ENCODE measurements at places on chromosomes 3 and 15.
A peak's percentile ranks its signal among the peaks of the same experiment; 100 is the strongest.

DNA sequence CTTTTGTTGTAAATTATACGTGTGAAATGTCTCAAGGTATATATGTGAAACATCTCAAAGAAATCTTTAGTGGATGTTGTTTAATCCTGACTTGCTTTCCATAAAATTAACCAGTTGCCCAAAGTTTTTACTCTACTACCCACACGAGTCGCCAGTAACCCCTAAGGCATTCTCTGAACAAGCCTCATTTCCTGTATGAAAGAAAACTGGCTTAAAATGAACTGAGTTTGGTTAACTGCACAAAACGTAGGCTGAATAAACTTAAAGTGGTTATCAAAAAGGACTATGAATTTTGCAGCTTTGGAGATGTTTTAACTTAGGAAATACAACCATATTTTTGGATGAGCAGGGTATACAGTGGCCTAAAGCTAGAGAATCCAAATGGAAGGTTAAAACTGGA is 2.7 kb upstream of the APPL1 start:
- DNase-seq = no peak

- DNase-seq = no peak
Measured at GRCh38 chr15:51818150-51818549, 11.3 kb upstream of the TMOD3 start.

DNA sequence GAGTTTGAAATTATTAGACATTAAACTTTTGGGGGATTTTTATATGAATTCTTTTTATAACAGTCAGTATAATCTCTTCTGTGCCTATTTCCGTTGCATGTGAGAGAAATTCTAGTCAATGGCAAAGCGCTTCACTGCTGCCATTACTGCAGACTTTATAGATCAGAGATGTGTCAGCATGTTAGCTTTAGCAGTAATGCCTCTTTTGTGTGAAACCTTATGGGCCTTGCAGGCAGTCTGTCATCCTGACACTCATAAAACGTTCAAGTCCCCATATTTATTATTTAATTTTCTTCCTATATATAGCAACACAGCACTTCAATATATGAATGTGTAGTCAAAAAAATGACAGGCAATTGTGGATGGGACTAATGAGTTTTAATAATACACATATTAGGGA is 191.0 kb downstream of the NLGN1 start:
- no peak for DNase-seq

DNA sequence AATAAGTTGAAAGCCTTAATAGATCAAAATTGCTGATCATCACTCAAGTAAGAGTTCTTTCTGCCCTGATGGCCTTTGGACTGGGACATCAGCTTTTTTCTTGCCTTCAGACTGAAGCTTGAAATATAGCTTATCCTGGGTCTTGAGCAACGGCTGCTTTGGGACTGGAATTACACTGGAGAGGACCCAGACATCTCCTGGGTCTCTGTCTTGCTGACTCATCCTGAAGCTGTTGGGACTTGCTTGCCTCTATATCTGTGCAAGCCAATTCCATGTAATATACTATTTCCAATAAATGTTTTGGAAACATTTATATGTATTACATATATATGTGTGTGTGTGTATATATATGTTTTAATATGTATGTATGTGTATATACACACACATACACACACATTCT is 260.2 kb downstream of the PDZRN3 start:
- DNase-seq = no peak

DNA sequence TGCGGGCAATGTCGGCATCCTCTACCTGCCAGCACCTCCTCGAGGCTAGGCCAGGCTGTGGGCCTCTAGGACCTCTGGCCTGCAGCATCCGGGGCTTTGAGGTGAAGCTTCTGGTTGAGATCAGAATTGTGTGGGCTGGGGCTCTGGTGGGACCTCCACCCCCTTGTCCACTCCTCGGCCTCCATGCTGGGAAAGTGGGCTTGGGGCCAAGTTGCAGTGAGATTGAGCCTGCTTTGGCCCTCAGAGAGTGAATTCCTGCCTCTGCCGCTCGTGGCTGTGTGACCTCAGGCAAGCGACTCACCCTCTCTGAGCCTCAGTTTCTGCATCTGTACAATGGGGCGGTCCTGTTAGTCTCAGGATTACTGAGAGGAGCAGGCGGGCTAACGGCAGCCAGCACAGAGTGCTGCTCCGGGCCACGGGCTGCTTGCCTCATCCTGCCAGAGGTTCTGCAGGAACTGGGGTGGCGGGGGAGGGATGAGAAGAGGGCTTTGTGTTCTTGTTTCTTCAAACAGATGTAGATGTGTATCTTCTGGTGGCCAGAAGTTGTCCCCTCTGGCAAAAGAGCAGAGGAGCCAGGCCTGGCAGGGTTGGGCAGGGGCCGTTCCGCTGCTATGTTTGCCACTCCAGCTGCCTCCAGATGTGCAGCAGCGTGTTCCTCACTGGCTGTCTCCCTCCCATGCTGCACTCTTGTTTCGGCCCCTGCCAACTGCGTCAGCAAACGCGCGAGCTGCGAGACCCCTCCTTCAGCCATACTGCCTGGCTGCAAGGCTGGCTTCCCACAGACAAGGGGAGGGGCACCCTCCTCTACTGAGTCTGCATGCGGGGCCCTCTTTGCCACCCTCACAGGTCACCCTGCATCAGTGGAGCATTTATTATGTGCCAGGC is 33.7 kb downstream of the FBLN2 start:
- no peak for DNase-seq

GRCh38 chr15:20356444-20356910 is 185.1 kb downstream of the GOLGA6L6 start:
- peak; percentile 57 for DNase-seq

GRCh38 chr15:81000144-81000623 is 539 bp upstream of the TLNRD1 start:
- DNase-seq = no peak

- DNase-seq = no peak
Measured at GRCh38 chr15:67753891-67754290, 71.4 kb upstream of the SKOR1 start.

DNA sequence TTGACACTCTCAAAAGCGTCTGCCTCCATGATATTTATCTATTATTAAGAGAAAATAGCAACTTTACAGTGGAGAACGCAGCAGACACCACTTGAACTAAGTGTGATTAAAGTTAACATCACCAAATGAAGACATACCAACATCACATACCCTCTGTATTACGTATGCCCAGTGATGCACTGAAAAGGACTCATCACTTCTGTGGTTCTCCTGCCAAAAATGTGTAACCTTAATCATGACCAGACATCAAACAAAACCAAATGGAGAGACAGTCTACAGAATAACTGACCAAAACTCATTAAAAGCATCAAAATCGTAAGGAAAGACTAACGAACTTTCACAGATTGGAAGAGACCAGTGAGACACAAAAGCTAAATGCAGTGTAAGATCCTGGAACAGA is 103.2 kb downstream of the PPP2R3A start:
- no peak for DNase-seq

DNA sequence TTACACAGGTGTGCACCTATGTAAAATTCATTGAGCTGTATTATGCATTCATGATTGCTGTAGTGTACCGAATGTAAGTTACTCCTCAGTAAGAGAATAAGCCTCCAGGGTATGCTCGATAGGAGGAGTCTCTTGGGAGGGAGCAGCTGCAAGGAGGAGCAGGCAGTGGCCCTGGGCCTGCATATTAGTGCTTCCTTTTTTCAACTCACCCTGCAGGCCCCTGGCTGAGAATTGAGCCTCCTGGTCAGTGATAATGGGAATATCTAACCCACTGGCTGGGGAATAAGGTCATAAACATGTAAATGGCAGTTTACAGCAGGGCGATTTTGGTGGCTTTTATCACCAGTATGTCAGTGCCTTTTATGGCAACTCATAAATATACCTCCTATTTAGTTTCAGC is 21.7 kb upstream of the SFMBT1 start:
- DNase-seq = no peak

DNA sequence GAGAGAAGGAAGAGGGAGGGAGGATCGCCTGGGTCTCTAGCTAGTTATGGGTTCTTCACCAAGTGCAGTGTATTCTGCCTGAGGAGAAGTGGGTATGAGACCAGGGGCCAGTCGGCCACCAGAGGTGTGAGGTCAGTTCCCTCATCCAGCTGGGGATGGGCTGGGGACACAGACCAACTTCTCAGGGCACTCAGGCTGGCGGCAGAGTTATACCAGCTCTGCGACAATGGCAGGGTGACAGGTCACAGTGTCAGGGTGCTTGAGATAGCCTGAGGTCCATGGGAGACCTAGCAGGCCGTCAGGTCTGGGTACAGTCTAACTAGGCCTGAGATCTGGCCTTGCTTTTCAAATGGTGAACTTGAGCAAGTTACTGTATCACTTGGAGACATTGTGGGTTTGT is 31.4 kb upstream of the PLXNA1 start:
- DNase-seq = no peak

DNA sequence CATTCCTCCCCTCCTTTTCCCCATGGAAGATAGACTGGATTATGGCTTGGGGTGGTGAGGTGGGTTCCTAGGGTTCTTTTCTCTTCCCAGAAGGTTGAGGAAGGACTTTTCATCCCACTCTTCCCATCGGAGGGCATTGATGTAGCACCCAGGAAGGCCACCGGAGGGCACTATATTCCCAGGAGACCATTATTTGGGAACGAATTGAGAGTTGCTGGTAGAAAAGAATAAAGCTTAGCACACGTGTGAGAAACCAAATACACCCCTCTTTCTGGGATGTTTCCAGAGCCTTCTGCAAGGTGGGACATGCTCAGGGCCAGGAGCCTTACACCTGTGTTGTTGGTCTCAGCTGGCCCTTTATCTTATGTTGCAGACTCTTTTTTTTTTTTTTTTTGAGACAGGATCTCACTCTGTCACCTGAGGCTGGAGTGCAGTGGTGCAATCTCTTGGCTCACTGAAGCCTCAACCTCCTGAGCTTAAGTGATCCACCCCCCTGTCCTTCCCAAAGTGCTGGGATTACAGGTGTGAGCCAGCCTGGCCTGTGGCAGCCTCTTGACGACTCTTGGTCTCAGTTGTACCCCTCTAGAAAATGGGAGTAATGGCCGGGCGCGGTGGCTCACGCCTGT is 6.3 kb upstream of the CDC25A start:
- DNase-seq = peak; percentile 32

DNA sequence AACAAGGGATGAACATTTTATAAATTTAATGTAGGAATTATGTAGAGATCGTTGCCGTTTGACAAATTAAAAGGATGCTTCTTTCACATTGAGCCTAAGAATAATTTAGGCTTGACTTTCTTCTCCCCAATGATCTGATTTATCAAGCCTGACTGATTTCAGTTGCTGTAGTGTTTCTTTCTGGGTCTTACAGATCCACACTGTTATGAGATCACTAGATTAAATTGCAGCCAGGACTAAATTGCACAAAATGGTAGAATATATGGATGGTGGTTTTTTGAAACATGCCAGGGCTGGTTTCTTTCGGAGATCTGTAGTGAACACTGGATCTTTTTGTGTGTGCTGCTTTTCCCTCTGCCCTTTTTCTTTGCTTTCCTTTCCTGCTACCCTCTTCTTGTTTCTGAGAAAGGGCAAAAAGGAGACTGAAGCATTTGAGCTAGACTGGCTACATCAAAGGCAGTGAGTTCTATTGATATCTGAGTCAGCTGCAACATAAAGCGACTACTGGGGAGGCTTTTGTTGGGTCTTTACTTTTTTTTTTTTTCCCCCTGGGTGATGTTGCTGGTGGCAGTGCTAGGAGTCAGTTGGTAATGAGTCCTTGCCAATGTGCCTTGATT is 83.0 kb downstream of the AKAP13 start:
- no peak for DNase-seq

GRCh38 chr15:89116404-89116803 is 28.1 kb downstream of the ABHD2 start:
- no peak for DNase-seq

GRCh38 chr15:55685286-55685685 is 57.7 kb downstream of the PRTG start:
- DNase-seq = no peak

DNA sequence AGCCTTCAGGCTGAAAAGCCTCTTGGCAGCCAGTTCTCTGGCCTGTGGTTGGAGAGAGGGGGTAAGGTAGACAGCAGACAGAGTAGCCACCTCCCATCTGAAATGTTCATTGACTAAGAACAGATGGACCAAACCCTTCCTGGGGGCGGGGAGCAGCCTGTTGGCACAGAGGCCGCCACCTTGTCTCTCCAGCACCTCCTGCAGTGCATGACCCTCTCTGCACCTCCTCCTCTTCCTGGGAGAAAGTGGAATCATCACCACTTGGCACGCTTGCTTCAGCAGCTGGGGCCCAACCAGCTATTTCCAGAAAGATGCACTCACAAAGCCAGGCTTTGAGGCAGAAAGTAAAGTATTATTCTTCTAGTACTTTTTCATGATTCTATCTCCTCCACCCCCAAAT is 313.4 kb upstream of the CHRM5 start:
- no peak for DNase-seq

DNA sequence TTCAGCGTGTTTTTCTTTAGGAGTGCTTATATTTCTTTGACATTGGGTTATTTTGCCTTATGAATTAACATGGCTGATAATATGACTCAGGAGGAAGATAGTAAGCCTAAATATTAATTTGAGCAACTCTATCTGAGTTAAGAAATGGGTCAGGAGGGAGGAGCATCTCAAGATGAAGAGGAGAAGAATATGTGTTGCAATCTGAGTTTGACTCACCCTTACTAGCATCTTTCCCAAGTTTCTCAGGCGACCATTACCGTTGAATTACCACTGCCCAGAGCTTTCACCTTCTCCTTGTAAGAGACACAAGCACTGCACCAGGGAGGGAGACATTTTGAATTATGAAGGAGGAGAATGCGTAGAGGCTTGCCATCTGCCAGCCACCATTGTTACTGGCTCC is 138.3 kb upstream of the MYRIP start:
- DNase-seq = no peak

- DNase-seq = no peak
Measured at GRCh38 chr3:172289583-172289982, 158.7 kb downstream of the GHSR start.

DNA sequence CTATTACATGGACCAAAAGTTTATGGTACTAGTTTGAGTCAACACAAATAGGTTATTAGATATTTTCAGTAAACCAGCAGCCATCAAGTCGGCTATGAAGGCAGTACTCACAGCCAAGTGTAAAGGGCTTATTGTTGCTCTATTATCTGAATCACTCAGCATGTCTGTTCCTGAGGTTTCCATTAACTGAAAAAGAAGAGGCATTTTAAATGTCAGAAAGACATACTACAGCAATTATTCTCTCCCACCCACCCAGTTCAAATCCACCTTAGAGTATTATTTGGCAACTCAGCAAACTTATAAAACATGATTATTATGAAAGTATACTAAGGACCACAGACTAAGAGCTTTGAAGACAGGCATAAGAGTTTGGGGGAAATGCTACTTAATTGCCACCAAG is 93.1 kb downstream of the BTD start:
- DNase-seq = no peak

DNA sequence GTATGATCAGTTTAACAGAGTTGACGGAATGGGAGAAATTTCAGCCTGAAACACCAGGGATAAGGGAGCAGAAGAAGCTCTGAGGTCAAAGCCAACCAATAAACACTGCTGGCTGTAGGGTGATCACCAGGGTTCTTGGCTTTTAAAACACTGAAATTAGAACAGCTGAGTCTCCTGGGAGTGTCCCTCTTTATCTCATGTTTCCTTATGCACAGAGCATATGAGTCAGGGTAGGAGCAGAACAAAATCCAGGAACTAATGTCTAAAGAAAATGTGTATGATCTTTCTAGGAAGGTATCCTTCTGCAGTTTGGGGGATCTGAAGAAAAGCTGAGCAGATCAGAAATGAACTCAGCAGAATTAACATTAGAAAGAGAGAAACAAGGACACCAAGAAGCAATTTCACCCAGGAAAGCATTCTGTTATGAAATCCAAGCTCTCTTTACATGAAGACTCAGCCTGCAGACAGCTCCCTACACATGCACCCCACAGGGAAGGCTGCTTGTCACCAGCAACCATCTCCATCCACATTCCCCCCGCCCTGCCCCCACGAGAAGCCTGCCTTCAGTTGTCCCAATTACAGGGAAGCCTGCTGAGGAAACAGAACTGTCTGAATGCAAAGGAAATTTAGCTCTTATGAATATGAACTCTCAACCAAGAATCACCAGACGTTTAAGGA is 469.7 kb downstream of the PDCD6IP start:
- DNase-seq = no peak
